Activated naive CD8-positive, alpha-beta T cell treated with anti-CD3 and anti-CD28 coated beads for 36 hours (primary cell): ENCODE measurements at places on chromosomes 12 and 14.

DNA sequence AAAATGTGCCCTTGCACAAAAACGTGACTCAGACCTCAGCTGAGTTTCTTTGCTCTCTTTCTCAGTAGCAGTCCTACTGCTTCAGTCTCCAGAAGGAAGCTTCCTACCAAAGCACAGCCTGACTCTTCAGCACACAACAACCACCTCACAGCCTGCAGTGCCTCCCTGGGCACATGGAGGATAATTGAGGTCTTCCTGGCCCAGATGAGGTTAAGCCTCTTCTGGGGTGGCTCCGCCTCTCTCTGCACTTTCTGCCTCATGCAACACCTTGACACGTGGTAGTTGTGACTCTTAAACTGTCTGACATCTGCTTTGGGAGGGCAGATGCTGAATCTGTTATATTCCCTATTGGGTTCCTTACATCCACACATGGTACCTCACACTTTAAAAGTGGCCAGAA, 33.8 kb downstream of the GIT2 start:
- DNase-seq = no peak

DNA sequence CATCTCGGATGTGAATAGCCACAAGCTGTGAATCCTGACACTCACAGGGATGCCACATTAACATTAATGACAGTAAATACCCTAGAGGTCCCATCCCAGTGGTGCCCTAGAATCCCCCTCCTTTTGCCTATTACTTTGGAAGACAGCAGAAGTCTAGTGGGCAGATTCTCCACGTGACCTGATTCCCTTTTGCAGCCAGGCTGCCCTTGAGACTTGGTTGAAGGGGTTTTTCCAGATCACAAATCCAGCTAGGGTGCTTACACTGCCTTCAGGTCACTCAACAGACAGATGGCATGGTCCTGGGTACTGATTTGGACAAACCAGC, 8.7 kb downstream of the HDAC7 start:
- DNase-seq = no peak

DNA sequence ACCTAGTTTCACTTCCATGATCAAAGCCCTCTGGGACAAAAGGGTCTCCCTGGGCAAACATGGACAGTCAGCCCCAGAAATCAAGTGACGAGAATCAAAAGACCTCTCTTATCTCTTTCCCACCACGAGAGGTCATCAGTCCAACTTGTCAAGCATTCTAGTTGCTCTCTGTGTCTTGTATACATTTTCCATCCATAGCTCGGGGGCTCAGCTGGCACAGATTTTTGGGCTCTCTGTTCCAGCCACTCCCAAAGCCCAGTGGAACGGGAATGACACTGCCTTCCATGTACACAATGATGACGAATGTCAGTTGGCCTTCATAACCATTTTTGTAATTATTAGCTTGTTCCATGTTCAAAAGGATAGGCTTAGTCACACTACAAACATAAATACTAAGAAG, 29.7 kb downstream of the NOS1 start:
- no peak for DNase-seq

GRCh38 chr12:20030826-20031225, 337.5 kb upstream of the PDE3A start:
- DNase-seq = no peak
